ENCODE measurements at places on chromosomes 12 and 14.
A peak's percentile ranks its signal among the peaks of the same experiment; 100 is the strongest.

GRCh38 chr12:67539946-67540345 is 108.6 kb upstream of the DYRK2 start:
- DNase-seq: no peak

- DNase-seq: no peak
Observed at GRCh38 chr12:52271158-52271557, 3.3 kb upstream of the KRT86 start.

- DNase-seq: no peak
Observed at GRCh38 chr14:53714495-53715192, 242.0 kb downstream of the BMP4 start.

- DNase-seq: no peak
Observed at GRCh38 chr14:101176535-101177205, 273.1 kb upstream of the RTL1 start.

DNA sequence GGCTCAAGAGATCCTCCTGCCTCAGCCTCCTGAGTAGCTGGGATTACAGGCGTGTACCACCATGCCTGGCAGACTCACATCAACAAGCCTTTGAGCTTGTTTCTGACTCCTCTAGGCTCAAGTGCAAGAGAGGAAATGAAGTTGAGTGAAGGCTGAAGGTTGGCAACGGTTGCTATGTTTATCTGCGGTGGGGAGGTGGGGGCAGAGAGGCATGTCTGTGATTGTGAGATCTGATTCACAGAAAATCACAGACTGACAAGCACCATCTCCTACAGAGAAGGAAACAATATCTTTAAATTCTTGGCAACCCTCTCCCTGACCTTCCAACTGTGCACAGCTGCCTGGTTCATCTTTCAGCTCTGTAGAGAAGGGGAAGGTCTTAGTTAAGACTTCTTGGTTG is 22.1 kb upstream of the NINJ2 start:
- peak; percentile 52 for DNase-seq

DNA sequence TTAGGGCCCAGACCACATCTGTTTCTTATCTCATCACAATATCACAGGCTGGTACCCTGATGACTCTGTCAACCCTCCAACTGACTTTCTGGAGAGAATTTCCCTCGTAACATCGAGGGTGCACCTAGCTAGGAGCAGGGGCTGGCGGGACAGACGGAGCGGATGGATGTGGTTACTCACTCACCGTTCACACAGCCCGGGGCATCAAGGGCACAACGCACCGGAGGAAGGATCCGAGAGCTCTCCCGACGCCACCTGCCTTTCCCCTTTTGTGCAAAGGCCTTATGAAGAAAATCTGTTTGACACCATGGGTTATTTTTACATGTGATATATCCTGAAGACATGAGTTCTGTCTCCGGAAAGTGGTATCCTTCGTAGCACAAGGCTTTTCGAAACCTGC is 31.4 kb downstream of the SLC15A4 start:
- DNase-seq: no peak

All from stimulated activated CD4-positive, alpha-beta T cell treated with anti-CD3 and anti-CD28 coated beads, Interleukin-2, amount 100 ng/mL, for 48 hours (primary cell).